Activated CD8-positive, alpha-beta memory T cell treated with anti-CD3 and anti-CD28 coated beads for 24 hours (primary cell): ENCODE measurements at places on chromosomes 6 and 20.

DNA sequence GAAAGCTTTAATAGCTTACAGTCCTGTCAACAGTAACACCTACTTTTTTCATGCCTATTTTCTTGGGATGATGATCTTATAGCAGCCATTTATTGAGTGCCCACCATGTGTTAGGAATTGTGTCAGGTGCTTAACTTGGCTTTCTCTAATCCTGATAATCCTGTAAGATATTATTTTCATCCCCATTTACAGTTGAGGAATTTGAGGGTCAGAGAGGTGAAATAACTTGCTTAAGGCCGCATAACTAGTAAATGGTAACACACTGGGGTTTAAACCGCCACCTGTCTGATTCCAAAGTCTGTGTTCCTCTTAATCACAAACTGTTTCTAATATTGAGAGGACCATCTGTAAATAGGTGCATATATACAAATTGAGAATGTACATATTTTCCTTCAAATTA lies 55.5 kb downstream of the NCOA3 start:
- no peak for DNase-seq

GRCh38 chr6:32938494-32938893 lies 2.3 kb downstream of the HLA-DMB start:
- no peak for DNase-seq

- DNase-seq, result peak; percentile 77
These were observed 859 bp downstream of the PPP1R10 start for GRCh38 chr6:30615958-30616810.

GRCh38 chr20:45410887-45411286 lies 2.8 kb downstream of the DBNDD2 start:
- no peak for DNase-seq

GRCh38 chr6:129684323-129684884 lies 25.6 kb downstream of the ARHGAP18 start:
- no peak for DNase-seq

DNA sequence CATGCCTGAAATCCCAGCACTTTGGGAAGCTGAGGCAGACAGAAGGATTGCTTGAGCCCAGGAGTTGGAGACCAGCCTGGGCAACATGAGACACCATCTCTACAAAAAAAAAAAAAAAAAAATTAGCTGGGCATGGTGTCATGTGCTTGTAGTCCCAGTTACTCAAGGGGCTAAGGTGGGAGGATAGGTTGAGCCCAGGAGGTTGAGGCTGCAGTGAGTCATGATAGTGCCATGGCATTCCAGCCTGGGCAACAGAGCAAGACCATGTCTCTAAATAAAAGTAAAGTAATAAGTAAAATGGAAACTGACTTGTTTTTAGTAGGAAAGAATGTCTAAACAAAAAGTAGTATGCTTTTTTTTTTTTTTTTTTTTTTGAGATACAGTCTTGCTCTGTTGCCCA lies 240.7 kb downstream of the ARID1B start:
- no peak for DNase-seq
